CD8-positive, alpha-beta memory T cell (primary cell): ENCODE measurements at places on chromosomes 3 and 15. TPM values are rescaled to one million over a fixed set of nuclear protein-coding genes. Genes with fewer than 3 reads are reported as not detected.

DNA sequence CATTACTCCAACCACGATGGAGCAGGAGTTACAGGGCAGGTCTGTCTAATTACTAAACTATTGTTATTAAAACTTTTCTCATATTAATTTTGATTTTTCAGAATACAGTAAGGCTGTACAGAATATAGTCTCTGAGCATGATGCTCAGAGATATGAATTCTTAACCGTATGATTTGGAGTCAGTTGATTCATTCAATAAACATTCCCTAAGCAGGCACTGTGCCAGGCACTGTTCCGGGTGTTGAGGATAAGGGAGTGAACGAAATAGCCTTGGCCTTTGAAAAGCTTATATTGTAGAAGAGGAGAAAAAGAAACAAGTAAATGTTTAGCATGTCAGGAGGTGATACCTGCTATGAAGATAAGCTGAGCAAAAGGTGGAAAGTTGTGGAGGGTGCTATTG lies 187.3 kb downstream of the KCNAB1 start:
- H3K27ac ChIP-seq, result no peak overlapping the region
- H3K27me3 ChIP-seq, result no peaks in the 10 kb centered on the region
- no peaks in the 10 kb centered on the region for H3K36me3 ChIP-seq
- H3K4me3 ChIP-seq, result no peak overlapping the region
- H3K4me1 ChIP-seq, result no peaks in the 10 kb centered on the region
- DNase-seq, result no peak

DNA sequence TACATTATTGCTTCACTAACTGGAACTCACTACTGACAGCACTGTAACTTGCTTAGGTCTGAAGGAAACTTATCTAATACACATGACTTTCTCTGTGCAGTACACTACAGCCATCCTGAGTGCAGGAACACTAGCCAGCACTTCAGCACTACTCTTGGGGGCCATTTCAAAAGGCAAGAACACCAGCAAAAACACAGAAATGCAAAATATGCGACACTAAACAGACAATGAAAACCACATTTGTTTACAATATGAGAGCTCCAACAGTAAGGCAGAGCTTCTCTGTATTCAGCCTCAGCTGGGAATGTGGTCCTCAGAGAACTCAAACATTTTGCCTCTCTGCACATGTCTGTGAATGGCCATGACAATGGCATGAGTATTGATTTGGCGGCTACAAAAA lies 109.6 kb downstream of the ARRDC4 start:
- DNase-seq, result no peak
- no peak overlapping the region for H3K27ac ChIP-seq
- H3K4me1 ChIP-seq, result no peaks in the 10 kb centered on the region
- H3K36me3 ChIP-seq, result no peaks in the 10 kb centered on the region
- H3K27me3 ChIP-seq, result no peaks in the 10 kb centered on the region

DNA sequence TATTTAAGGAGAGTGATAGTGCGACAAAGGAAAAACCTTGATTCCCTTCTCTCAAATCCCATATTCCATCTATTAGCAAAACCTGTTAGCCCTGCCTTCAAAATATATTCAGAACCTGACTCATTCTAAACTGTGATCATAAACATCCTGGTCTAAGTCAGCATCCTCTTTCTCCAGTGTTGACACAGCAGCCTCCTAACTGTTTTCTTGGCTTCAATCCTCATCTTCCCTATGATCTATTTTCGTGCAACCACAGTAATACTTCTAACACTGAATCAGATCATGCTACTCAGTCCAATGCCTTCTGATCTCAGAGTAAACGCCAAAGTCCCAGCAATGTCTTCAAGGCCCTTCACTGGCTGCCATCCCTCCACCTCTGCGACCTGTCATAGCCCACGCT lies 785.1 kb downstream of the EDEM1 start:
- H3K4me3 ChIP-seq, result no peak overlapping the region
- H3K27ac ChIP-seq, result no peak overlapping the region
- no peaks in the 10 kb centered on the region for H3K4me1 ChIP-seq
- no peaks in the 10 kb centered on the region for H3K36me3 ChIP-seq
- no peaks in the 10 kb centered on the region for H3K27me3 ChIP-seq

- no peaks in the 10 kb centered on the region for H3K4me1 ChIP-seq
- no peak overlapping the region for H3K4me3 ChIP-seq
- no peak overlapping the region for H3K27ac ChIP-seq
- no peaks in the 10 kb centered on the region for H3K27me3 ChIP-seq
- H3K36me3 ChIP-seq, result no peaks in the 10 kb centered on the region
Observed at GRCh38 chr3:102619361-102619760, 184.5 kb downstream of the ZPLD1 start.

SNX33 gene
- 3.1 TPM for total RNA-seq
